ENCODE measurements at places on chromosomes 5 and 9.
A peak's percentile ranks its signal among the peaks of the same experiment; 100 is the strongest.

DNA sequence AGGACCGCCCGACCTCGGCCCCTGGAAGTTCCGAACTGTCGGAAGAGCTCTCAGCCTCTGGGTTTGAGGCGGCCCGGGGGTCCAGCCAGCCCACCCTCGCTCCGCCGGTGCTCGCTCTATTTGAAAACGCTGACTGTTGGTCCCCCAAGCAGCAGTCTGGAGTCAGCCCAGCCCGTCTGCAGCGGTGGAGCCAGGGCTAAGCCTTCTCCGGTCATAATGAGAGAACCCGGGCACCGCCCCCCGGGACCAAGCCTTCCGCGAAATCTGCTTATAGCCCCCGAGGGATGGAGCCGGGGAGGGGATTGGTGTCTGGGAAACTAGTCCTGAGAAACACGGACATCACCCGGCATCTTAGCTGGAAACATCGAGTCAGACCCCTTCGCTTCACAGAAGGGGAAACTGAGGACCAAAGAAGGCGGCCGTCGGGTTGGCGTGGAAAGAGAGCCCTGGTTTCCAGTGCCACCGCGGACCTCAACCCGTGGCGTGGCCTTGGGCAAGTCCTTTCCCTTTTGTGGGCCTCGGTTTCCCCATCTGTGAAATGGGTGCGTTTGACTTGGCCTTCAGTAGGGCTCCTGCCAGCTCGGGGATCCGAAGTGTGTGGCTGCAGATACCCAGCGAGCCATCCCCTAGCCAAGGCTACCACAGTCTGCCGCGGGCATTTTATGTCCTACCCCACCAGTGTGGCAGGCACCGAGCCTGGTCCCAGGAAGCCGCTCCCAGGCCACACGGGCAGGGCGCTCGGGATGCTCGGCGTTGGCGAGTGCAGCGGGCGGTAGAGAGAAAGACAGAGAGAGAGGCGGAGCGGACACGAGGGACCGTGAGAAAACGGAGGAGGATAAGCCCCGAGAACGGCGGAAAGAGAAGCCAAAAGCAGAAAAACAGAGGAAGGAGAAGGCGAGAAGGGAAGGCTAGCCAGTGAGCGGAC lies 857 bp downstream of the ADAM19 start:
- peaks cover 6% of the 10 kb centered on the region for H3K27me3 ChIP-seq
- peaks cover 3% of the 10 kb centered on the region for H3K36me3 ChIP-seq
- H3K27ac ChIP-seq: peak overlapping the region; percentile 70

GRCh38 chr5:56456002-56456401 lies 222.9 kb upstream of the ANKRD55 start:
- H3K4me3 ChIP-seq: no peak overlapping the region
- no peaks in the 10 kb centered on the region for H3K36me3 ChIP-seq
- DNase-seq: no peak
- peaks cover 11% of the 10 kb centered on the region for H3K4me1 ChIP-seq
- no peak overlapping the region for H3K27ac ChIP-seq

DNA sequence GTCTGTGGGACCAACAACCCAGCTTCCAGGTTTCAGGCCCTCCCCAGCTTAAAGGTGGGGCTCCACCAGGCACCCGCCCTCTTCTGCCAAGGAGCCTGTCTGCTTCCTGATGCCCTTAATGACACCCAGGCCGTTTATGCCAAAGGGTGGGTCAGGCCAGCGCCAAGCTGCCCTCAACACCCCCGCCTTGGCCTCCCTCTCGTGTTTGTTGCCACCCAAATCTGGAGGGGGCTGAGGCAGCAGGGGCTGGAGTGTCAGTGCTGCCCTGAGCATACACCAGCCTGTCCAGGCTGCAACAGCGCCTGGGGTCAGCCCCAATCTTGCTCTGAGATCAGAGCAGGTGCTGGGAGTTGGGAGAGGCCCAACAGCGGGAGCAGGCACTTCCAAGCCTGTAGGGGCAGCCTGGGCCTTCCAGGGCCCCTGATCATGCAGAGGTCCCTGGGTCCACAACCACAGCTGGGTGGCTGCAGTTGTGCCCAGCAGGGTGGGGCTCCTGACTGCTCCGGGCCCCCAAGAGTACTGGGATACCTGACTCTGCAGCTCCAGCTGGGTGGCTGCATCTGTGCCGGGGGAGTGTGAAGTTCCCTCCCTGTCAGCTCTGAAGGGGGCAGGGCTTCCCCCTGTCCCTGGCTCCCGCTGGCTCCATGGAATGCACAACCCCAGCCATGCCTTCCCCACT lies 34.5 kb upstream of the TYRP1 start:
- H3K36me3 ChIP-seq: no peaks in the 10 kb centered on the region
- H3K27me3 ChIP-seq: no peaks in the 10 kb centered on the region
- DNase-seq: no peak
- H3K27ac ChIP-seq: no peak overlapping the region

GRCh38 chr9:90882991-90883600 lies 81.5 kb downstream of the SYK start:
- DNase-seq: no peak
- peaks cover 60% of the 10 kb centered on the region for H3K36me3 ChIP-seq
- H3K27ac ChIP-seq: no peak overlapping the region

GRCh38 chr5:138807182-138807581 lies 54.0 kb downstream of the CTNNA1 start:
- H3K4me3 ChIP-seq: no peak overlapping the region
- H3K36me3 ChIP-seq: no peaks in the 10 kb centered on the region
- no peak overlapping the region for H3K27ac ChIP-seq
- H3K4me1 ChIP-seq: peaks cover 7% of the 10 kb centered on the region

GRCh38 chr9:972501-973294 lies 3.8 kb upstream of the DMRT3 start:
- H3K36me3 ChIP-seq: no peaks in the 10 kb centered on the region
- no peak for DNase-seq
- peaks cover 7% of the 10 kb centered on the region for H3K4me1 ChIP-seq
- H3K27ac ChIP-seq: no peak overlapping the region
- H3K4me3 ChIP-seq: no peak overlapping the region

DNA sequence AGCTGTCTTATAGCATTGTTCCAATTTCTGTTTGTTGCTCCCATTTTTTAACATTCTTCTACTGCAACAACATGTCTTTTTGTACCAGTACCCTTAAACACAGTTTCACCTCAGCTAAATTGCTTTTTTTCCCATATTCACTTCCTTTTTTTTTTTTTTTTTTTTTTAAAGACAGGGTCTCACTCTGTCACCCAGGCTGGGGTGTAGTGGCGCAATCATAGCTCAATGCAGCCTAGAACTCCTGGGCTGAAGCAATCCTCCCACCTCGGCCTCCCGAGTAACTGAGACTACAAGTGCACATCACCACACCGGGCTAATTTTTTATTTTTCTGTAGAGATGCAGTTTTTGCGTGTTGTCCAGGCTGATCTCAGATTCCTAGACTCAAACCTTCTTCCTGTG lies 161.3 kb downstream of the NIPBL start:
- H3K27ac ChIP-seq: peak overlapping the region; percentile 4
- H3K4me3 ChIP-seq: no peak overlapping the region
- no peaks in the 10 kb centered on the region for H3K27me3 ChIP-seq
- H3K4me1 ChIP-seq: peaks cover 42% of the 10 kb centered on the region
- no peaks in the 10 kb centered on the region for H3K36me3 ChIP-seq

DNA sequence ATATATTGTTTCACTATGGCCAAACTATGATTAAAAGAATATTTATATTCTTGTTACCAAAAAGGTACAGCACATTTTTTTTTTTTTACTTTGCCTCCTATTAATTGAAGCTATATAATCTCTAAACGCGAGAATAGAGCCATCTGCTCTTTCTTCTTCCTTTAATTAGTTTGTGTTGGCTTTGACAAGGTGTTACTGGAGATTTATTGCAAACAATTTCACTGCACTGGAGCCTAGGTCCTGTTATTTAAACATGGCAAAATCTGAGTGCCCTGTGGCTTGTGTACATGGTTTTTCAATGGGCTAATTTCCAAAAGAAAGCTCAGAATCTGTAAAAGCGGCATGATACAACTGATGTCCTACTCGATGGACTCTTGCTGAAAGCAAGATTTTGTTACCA lies 40.8 kb upstream of the GABRG2 start:
- H3K4me3 ChIP-seq: no peak overlapping the region
- no peaks in the 10 kb centered on the region for H3K27me3 ChIP-seq
- H3K4me1 ChIP-seq: no peaks in the 10 kb centered on the region

DNA sequence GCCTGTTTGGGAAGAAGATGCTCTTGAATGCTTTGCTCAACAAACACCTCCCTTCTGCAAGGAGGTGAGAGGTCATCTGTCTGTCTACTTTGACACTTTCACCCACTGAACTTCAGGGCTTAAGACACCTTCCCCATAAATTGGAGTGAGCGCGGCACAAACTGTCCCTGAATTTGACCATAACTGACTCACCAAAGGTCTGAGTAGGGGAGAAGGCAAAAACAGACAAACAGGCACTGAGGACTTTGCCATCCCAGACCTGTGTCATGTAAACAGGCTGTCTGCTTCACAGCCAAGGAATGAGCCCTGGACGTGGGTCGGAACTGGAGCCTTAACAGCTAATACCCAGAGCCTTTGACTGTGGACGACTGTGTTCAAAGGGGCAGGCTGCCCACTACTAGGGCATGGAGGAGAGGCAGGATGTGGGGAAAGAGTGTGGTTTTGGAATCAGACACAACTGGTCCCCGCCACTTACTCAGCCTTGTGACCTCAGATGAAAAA lies 320.9 kb upstream of the KLF4 start:
- H3K27me3 ChIP-seq: no peaks in the 10 kb centered on the region
- DNase-seq: no peak
- no peak overlapping the region for H3K4me3 ChIP-seq
- H3K4me1 ChIP-seq: no peaks in the 10 kb centered on the region
- H3K27ac ChIP-seq: no peak overlapping the region

- H3K27me3 ChIP-seq: no peaks in the 10 kb centered on the region
- DNase-seq: no peak
- H3K36me3 ChIP-seq: no peaks in the 10 kb centered on the region
- no peaks in the 10 kb centered on the region for H3K4me1 ChIP-seq
These were observed 54.4 kb downstream of the KCNN2 start for GRCh38 chr5:114416254-114416653.

DNA sequence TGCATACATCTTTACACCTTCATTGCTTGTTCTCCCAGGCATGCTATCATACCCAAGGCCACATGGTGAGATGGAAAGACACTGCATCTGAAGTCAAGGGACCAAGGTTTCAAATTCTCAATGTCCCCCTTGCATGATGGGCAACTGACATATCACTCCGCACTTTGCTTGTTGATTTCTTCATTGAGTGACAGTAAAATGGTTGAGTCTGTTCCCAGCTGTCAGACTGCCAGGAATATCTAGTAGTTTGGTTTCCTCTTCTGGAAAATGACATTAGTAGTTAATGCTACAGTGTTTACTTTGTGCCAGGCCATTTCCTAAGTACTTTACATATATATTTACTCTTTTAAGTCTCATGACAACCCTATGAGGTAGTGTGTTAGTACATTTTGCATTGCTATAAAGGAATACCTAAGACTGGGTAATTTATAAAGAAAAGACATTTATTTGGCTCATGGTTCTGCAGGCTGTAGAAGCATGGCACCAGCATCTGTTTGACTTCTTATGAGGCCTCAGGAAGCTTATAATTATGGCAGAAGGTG lies 114.4 kb downstream of the PCSK1 start:
- H3K4me1 ChIP-seq: no peaks in the 10 kb centered on the region
- no peak overlapping the region for H3K27ac ChIP-seq
- no peaks in the 10 kb centered on the region for H3K27me3 ChIP-seq
- DNase-seq: no peak
- H3K4me3 ChIP-seq: no peak overlapping the region

- peaks cover 3% of the 10 kb centered on the region for H3K27me3 ChIP-seq
- DNase-seq: no peak
- H3K4me3 ChIP-seq: peak overlapping the region; percentile 94
- peaks cover 76% of the 10 kb centered on the region for H3K4me1 ChIP-seq
These were observed 2.1 kb downstream of the ANXA1 start for GRCh38 chr9:73153793-73154227.
